ENCODE measurements at places on chromosomes 16 and 17.
A peak's percentile ranks its signal among the peaks of the same experiment; 100 is the strongest.

DNA sequence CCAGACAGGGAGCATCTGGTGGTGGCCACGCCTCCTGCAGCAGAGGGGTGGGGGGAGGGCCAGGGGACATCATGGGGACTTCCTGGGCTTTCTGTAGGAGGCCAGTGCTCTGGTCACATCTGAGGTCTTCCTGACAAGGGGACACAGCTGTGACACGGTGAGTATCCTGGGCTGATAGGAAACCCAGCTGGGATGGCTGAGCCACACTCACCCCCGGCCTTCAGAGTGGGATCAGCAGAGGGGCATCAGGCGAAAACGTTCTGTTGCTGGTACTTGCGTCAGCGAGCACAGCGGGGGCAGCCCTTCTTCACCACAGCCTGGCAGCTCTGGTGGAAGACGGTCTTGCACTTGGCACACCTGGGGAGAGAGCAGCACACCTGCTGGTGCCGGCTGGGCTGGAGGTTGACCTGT lies 122.9 kb upstream of the SMURF2 start:
- DNase-seq: no peak

- peak; percentile 64 for DNase-seq
These were observed 70.9 kb upstream of the GSE1 start for GRCh38 chr16:85541980-85542900.

DNA sequence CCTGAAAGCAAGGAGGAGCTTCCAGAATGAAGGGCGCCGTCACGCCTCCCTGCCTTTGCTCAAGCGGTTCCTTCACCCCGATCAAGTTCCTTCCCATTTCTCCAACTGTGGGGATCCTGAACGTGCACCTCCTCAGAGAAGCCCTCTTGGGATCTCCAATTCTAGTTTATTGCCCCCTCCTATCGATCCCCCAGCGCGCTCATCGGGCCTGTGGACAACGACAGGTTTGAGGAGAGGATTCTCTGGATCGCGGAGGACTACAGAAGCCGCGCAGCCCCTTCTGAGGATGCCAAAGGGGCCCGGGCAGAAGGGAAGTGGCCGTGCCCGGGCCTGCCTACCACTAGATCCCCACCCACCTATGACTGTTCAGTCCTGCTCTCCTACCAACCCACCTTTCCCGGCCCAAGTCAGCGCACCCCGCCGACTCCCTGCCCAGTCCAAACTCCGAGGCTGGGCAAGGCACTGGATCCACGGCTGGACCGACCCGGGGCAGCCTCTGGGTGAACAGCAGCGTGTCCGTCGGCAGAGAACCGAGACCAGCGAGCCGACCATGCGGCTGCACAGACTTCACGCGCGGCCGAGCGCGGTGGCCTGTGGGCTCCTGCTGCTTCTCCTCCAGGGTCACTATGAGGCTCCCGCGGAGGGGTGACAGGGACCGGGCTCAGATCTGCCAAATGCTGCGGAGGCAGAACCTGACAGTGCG lies 12.8 kb upstream of the CES3 start:
- DNase-seq: no peak

DNA sequence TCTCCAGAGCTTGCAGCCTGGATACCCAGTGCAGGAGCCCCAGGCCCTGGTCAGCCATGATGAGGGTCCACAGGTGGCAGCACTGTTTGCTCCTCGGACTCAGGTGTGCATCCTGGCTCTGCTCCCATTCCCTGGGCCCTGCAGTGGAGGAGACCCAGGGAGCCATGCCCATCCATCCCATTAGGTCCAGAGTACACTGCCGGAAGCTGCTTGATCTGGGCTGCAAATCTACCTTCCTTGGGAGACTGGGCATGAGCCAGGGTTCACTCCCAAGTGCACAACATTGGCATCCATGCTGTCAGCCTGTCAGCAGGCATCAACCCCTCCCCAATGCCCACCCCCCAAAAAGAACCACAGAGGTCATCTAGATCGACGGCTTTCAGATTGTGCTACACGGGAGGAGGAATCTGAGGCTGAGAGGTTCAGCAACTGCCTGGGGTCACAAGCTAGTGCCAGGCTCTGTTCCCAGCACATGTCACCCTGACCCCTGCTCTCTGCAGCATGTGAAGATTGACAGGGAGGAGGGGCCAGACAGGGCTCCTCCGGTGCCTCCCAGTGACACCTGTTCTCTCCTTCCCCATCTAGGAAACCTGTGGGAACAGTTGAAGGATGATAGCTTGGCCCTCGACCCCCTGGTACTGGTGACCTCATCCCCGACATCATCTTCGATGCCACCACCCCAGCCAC lies 15.7 kb downstream of the UNC119 start:
- no peak for DNase-seq
